ENCODE measurements at places on chromosomes 7 and 10.
A peak's percentile ranks its signal among the peaks of the same experiment; 100 is the strongest.

- no peak for DNase-seq
Measured at GRCh38 chr10:125708971-125709503, 10.5 kb upstream of the EDRF1 start.

DNA sequence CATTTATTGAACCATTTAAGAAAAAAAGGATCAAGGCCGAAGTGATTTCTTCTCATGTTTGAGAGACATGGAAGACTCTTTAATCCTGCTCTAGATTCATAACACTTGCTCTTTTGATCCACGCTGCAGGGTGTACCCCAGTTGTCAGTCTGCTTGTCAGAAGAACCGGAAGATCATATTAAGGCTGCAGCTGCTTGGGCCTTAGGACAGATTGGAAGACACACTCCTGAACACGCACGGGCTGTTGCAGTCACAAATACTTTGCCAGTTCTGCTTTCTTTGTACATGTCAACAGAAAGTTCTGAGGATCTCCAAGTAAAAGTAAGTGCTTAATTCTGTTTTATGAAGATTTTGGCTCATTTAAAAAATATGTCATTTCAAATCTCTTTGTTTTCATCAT lies 46.3 kb downstream of the SPAG6 start:
- no peak for DNase-seq

- DNase-seq = no peak
Measured at GRCh38 chr7:87877366-87878040, 1.2 kb downstream of the DBF4 start.

DNA sequence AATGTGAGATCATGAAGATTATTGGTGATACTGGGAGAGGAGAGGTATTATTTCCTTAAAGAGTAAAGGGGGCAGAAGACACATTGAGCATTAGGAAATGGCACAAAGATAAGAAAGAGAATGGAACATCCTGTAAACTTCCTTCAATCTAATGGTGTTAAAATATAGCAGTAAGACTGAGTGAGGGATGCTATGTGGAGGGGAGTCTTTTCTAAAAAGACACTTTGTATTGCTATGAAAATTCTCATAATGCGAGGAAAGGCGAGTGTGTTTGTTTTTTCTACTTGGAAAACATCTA lies 405.2 kb downstream of the ARL4A start:
- no peak for DNase-seq

DNA sequence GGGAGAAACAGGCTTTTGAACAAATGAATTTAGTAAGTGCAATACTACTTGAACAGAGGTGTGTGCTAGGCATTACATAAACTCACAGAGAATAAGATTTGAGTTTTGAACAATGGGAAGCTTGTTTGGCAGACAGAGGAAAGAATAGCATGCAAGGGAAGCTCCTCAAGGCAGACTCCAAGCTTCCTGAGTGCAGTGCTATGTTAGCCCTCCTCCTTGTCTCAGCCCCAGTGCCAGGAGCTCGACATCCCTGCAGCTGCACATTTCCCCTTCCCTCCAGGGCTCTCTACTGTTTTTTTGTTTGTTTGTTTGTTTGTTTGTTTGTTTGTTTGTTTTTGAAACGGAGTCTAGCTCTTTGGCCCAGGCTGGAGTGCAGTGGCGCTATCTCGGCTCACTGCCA lies 237.5 kb downstream of the IPMK start:
- DNase-seq = no peak

- peak; percentile 5 for DNase-seq
Measured at GRCh38 chr10:28256776-28257175, 46.1 kb downstream of the MPP7 start.

- DNase-seq = no peak
Measured at GRCh38 chr7:45721686-45722598, 147.8 kb downstream of the ADCY1 start.

- DNase-seq = no peak
Measured at GRCh38 chr7:98171449-98171848, 39.8 kb upstream of the BHLHA15 start.

GRCh38 chr7:85974176-85974575 lies 669.5 kb upstream of the GRM3 start:
- no peak for DNase-seq

GRCh38 chr10:46247181-46247475 lies 39.7 kb upstream of the ANTXRL start:
- no peak for DNase-seq

GRCh38 chr7:103073989-103074518 lies 542 bp downstream of the FBXL13 start:
- DNase-seq = peak; percentile 87

GRCh38 chr7:91609525-91609924 lies 271.0 kb downstream of the MTERF1 start:
- DNase-seq = no peak

GRCh38 chr10:98467506-98468318 lies 21.0 kb upstream of the HPS1 start:
- DNase-seq = peak; percentile 75

- no peak for DNase-seq
Measured at GRCh38 chr7:148356303-148356702, 234.3 kb upstream of the C7orf33 start.

DNA sequence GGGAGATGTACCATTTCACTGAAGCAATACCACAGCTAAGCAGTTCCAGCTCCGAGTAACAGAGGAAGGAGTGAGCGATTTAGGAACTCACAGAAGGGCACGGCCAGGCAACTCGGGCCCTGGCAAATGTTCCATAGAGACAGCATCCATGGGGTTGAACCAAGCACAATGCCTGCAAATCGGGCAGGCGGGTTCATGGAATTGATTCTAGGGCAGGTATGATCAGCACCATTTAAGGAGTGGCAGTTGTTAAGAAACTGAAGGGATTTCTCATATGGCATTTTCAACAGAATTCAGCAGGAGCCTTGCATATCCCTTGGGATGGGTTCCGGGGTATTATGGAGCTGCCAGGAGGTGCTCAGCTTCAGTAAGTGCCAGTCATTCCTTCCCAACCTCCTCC lies 66.4 kb downstream of the IKZF1 start:
- no peak for DNase-seq

GRCh38 chr10:3025026-3025683 lies 42.2 kb upstream of the PFKP start:
- DNase-seq = no peak

GRCh38 chr10:118458957-118459641 lies 117.0 kb upstream of the FAM204A start:
- DNase-seq = no peak

GRCh38 chr10:28295336-28295735 lies 7.5 kb downstream of the MPP7 start:
- DNase-seq = no peak

DNA sequence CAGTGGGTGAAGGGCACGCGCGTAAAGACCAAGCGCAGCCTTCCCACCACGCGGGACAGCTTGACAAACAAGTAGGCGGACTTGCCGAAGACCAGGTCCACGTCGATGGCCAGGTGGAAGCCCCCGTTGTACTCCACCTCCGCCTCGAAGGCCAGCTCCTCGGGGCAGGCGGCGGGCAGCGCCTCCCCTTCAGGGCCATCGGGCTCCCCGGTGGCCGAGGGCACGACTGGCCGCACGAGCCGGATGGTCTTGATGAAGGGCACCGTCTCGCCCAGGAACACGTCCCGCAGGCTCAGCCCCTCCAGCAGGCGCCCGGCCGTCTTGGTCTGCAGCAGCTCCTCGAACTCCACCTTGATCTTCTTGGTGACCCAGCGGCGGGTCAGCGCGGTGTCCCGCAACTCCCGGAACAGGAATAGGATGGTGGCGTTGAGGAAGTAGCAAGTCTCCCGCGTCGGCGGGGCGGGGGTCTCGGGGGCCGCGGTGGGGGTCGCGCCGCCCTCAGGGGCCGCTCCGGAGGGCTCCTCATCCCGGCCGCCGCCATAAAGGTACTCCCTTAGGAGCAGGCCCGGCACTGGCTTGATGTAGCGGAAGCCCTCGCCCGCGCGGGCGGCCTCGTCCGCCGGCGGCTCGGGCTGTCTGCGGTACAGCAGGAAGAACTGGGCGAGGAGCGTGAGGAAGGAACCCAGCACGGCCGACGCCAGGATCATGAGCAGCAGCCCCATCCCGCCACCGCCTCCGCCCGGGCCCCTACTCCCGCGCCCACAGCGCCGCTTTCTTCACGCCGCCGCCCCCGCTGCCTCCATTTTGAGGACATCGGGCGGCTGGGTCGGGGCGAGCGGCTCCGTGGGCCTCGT lies 507 bp downstream of the PDZD8 start:
- DNase-seq = no peak

DNA sequence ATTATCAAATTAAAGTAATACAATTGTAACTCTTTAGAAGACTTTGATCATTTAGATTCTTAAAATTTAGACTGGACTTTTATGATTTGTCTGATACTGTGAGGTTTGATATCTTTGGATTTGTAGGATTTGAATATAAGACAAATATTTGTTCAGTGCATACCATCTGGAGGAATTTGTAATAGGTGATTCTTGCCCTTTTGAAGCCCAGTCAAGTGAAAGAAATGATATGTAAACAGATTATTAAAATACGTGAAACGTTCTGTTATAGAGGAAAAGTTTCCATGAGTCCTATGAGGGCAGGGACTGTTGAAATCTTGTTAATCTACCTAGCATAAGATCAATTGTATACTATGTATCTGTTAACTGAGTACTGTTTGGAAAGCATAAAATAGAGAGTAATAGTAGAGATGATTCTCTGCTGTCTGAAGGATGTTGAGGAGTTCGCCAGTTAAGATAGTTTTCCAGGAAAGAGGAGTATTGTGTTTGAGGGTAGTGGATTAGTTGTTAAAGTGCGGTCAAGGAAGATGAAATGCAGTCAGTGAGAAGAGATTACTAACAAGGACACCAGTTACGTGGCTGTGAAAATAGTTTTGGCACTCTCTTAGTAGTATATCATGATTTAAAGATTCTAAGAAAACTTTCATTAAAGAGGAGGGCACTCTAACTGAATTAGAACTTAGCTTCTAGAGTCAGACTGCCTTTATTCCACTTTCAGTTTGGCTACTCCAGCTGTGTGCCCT lies 14.4 kb downstream of the PDCD4 start:
- DNase-seq = no peak

DNA sequence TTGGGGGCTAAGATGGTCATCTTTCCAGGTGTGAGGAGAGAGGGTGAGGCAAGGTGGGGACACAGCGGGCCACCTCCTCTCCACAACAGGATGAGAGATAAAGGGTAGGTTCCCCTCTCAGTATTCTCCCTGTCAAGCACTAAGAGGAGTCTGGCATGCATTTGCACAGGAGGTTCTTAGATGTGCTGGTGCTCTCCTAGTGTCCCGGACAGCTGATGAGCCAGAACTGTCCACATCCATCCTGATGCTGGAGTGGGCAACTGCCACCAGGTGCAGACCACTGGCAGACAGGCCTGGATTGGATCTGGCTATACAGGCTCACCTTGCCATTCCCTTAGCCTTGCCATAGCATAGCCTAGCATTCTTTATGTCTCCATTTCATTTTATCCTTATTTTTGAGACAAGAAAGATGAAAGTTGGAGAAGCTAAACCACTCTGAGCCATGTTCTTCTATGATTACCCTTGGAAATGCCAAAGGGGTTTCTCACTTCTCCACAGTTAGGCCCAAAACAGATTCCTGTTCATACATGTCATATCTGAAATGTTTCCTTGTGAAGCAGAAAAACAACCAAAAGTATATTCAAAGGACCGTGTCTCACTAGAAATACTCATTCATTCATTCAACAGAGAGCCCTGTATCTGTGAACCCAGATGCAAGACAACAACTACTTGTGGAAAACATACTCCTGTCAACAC lies 48.8 kb upstream of the ANTXRL start:
- no peak for DNase-seq

DNA sequence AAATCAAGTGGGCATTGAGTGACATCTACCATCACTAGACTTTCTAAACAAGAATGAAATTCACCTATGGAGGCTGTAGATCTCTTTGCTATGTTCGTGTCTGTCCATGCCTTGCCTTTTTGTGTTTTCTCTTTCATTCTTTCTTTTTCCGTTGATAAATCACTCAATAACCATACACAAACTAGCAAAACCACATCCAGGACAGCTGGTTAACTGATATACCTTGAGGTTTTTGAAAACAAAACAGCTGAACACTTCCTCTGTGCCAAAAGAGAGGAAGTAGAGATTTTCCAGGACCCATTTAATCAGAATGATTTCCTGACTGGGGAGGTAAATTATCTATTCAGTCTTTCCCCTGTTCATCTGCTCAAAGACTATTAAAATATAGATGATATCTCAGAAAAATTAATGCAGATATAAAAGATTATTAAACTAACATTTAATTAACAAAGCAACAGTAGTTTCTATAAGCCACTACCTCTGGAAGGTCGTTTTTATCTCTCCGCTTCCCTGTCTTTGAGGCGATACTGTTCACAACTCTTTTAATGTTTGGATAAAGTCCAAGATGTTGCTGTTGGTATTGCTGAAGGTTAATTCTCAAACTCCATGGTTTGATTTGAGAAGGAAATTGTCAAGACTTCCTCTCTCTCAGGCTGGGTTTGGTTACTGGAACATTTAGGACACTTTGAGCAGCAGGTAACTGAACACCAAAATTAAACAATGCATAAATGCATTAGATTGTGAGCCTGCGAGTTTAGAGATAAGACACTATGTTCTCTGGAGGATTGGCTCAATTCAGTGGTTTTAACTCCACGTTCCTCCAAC lies 24.4 kb upstream of the C10orf67 start:
- DNase-seq = no peak

DNA sequence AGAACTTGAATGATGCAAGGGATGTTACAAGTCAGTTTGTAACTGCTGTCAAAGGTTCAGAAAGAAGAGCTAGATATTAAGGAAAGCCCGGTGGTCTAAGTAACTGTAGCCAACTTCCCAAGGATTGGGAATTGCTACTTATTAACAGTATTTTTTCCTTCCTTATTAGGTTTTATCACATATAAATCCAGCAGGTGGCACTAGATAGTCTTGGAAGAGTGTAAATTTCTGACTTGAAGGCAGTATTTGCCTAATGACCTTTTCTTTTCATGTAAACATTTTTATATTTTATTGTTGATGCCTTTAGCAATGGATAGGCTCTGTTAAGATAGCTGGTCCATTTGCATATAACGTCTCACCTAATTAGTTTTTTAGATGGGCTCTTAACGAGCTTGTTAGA lies 51.2 kb downstream of the ANLN start:
- DNase-seq = no peak

DNA sequence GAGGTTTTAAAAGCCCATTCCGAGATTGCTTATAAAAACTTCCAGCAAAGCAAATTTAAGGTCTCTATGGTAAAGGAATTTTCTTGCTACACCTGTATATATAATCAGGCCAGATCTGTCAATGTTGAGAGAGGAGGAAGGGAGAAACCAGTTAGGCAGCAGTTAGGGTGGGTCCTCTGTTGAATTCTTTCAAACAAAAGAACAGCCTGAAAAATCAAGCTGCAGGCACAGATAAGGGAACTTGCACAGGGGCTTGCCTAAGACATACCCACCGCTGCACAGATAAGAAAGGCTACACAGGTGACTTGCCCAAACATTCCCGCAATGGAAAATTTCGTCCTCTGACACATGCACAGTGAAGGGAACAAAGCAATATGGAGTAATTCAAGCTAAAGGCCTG lies 59.8 kb upstream of the IMMP2L start:
- no peak for DNase-seq

Measured in NCI-H226 (cell line).